ENCODE measurements at places on chromosomes 5 and 9.

GRCh38 chr5:51598026-51598425 lies 214.8 kb downstream of the ISL1 start:
- DNase-seq, result no peak

- no peak for DNase-seq
These were observed 299.8 kb downstream of the GABRB2 start for GRCh38 chr5:161246749-161247148.

- DNase-seq, result no peak
These were observed 12.2 kb downstream of the LCN12 start for GRCh38 chr9:136964171-136964689.

- no peak for DNase-seq
These were observed 36.6 kb upstream of the VCAN start for GRCh38 chr5:83434946-83435345.

DNA sequence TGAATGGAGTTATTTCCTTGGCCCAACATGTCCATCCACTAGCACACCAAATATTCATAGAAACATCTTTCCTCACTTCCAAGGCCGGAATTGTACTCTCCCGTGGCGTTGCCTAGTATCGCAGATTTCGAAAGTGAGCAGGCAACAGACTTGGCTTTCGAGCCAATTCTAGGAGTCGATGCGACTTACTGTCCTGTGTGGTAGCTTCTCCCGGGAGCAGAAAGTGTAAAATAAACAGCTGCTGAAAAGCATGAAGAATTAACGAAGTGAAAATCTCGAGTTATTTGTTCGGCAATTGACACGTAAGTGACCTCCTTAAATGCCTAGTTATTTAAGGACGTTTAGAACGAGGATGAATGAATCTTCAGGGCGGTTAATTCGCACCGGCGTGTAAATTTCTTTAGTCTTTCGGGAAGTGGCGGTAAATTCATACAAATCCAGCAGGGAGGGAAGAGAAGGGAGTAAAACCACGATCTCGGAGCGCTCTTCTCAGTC lies 449 bp upstream of the PCSK5 start:
- DNase-seq, result no peak

DNA sequence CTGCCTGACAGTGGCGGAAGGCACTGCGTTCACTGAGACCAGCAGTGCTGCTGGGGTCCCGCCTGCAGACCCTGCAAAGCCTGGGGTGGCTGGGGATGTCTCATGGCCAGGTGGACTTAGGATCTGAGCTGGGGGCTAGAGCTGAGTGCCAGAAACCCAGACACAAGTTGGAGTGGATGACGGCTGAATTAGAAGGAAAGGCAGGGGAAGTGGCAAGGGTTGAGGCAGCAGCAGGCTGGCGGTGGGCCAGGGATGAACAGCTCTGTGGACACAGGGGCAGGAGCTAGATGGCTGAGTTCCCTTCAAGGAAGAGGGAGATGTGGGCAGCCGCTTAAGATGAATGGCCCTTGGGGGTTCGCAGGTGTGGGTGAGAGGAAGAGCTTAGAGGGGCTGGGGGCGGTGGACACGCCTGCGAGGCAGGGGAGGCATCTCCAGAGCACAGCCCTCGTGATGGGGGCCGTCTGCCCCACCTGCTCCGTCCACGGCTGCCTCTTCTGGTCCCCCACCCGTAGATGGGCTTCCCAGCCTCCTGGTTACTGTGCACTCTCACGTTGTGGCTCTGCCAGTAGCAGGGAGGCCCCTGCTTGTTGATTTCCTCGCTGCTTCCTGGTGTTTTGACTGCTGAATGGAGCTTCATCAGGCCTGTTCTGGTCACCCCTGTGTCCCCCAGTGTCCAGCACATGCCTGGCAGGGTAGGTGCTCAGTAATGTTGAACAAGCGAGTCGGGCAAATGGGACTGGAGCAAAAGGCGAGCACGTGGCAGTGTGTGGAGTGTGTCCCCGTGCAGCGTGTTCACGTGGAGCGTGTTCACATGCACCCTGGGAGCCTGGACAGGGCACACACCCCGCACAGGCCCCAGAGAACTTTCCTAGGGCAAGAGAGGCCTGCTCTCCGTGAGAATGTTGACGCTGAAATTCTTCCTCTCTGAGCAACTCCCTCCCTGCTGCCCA lies 168.2 kb downstream of the CACNA1B start:
- no peak for DNase-seq

All from NCI-H1694 (cell line).